Esophagus squamous epithelium (tissue), 5 donors: ENCODE measurements at places on chromosomes 12 and 14. TPM values are rescaled to one million over a fixed set of nuclear protein-coding genes. Genes with fewer than 3 reads are reported as not detected.

Gene TAS2R9
- total RNA-seq, result not detected

DNA sequence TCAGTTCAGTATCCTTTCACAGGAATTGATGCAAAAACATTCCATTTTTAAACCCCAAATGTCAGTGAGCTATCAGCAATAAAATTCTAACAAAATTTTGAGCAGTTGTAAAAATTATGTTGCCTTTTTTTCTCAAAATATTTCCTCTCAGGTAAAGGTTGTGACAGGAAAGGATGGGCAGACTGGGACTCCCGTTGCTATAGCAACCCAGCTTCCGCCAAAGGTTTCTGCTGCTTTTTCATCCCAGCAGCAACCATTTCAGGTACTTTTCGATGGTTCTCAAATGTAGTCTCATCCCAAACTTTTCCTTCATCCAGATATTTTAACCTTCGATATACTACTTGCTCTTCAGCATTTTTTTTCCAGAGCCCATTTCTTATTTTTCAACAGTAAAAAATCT, 13.6 kb downstream of the EP400 start:
- no peak for DNase-seq
- no peak overlapping the region for H3K4me3 ChIP-seq
- no peak overlapping the region for H3K27ac ChIP-seq
- H3K27me3 ChIP-seq, result no peaks in the 10 kb centered on the region
- no peaks in the 10 kb centered on the region for H3K36me3 ChIP-seq

Gene PRKD1
- total RNA-seq, result 1.1 TPM

DNA sequence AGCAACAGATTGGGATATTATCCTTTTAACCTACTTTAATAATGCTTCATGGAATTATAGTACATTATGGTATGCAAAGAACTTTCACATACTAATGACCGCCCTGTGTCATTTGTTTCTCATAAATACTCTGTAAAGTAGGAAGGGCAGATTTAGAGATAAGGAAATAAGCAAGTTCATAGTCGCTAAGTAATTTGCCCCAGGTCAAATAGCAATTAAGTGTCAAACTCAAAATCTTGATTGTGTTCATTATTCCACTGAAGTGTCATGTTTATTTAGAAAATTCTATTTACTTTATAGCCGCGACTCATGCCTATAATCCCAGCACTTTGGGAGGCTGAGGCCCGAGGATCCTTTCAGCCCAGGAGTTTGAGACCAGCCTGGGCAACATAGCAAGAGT, 98.7 kb upstream of the ATF1 start:
- no peak for DNase-seq
- no peaks in the 10 kb centered on the region for H3K4me1 ChIP-seq
- no peaks in the 10 kb centered on the region for H3K27me3 ChIP-seq
- no peak overlapping the region for H3K4me3 ChIP-seq
- no peak overlapping the region for H3K27ac ChIP-seq

Gene RNASE7
- not detected for total RNA-seq

Gene ALX1
- not detected for total RNA-seq

DNA sequence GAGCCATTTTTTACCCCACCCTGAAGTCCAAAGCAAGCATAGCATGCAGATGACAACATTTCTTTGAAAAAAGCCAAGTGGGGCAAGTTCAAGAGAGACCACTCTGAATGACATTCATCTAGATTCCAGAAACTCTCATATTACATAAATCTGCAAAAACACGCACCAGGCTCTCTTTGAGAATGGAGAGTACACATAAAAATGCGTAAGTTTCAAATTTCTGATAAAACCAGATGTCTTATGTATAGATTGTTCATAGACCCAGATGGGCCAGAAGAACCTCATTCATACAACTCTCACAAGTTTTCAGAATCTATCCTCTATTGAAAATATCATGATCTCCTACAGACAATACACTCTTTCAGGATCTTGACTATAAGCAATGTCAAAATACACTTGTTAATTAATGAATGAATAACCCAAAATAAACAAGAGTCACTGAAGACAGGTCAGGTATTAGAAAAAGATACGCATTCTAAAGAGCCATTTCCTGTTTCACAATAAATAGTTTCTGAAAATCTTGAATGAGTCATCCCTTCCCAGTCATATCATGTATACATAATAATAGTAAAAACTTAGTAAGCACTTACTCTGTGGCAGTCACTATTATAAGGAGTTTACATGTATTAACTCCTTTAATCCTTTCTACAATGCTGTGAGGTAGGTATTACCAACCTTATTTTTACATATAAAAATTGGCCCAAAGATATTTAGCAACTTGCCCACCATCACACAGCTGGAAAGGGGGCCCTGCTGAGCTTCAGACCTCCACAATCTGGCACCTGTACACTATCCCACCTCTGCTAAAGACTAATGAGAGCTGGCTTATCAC, 72.0 kb downstream of the PPP2R5E start:
- H3K4me1 ChIP-seq, result peaks cover 20% of the 10 kb centered on the region
- no peaks in the 10 kb centered on the region for H3K27me3 ChIP-seq
- peak overlapping the region; percentile 73 for H3K27ac ChIP-seq
- no peak overlapping the region for H3K4me3 ChIP-seq
- no peak for DNase-seq
- no peaks in the 10 kb centered on the region for H3K36me3 ChIP-seq

Gene WIF1
- 6.1 TPM for total RNA-seq

Gene RNASE11
- not detected for total RNA-seq

- no peak overlapping the region for H3K4me3 ChIP-seq
- no peaks in the 10 kb centered on the region for H3K27me3 ChIP-seq
- H3K36me3 ChIP-seq, result no peaks in the 10 kb centered on the region
- DNase-seq, result no peak
- no peak overlapping the region for H3K27ac ChIP-seq
- no peaks in the 10 kb centered on the region for H3K4me1 ChIP-seq
Measured at GRCh38 chr14:88995437-88996198, 171.2 kb downstream of the TTC8 start.

GRCh38 chr14:70020352-70021170, 141.3 kb downstream of the SMOC1 start:
- no peak overlapping the region for H3K4me3 ChIP-seq
- peaks cover 1% of the 10 kb centered on the region for H3K27me3 ChIP-seq
- H3K36me3 ChIP-seq, result no peaks in the 10 kb centered on the region
- H3K4me1 ChIP-seq, result peaks cover 14% of the 10 kb centered on the region
- DNase-seq, result no peak
- H3K27ac ChIP-seq, result no peak overlapping the region

DNA sequence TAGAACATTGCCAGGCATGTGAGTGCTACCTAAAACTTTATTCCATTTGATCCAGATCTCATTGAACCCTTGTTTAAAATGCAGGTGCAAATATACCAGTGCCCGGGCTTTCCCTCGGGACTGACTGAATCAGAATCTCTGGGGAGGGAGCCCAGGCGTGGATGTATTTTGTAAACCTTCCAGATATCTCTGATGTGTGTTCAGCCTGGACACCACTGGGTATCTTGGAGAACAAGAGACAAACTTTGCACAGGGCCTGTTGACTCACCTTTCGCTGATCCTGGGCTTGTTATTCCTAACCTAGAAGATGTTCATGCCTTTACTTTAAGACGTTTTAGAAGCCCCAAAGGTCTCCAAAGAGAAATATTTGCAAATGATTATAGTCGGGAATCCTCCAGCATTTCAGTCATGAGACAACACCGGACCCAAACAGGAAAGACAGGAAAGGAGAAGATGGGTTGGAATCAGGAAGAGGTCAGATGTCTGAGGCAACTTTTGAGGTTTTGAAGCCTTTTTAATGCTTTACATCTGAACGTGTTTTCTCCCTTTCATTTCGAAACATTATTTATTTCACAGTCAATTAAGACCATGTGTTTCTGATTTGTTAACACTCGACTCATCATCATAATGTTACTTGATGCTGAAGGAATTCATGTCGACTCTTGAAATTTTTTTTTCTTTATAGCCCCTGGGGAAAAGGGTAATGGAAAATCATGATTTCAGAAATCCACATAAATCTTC, 118.6 kb downstream of the PLXNC1 start:
- no peak overlapping the region for H3K4me3 ChIP-seq
- H3K4me1 ChIP-seq, result peaks cover 3% of the 10 kb centered on the region
- no peaks in the 10 kb centered on the region for H3K36me3 ChIP-seq
- no peak for DNase-seq

- H3K4me3 ChIP-seq, result peak overlapping the region; percentile 64
- no peak for DNase-seq
- no peaks in the 10 kb centered on the region for H3K27me3 ChIP-seq
- no peaks in the 10 kb centered on the region for H3K36me3 ChIP-seq
- peaks cover 27% of the 10 kb centered on the region for H3K4me1 ChIP-seq
- peak overlapping the region; percentile 88 for H3K27ac ChIP-seq
Measured at GRCh38 chr12:20368651-20369304, 441 bp downstream of the PDE3A start.

DNA sequence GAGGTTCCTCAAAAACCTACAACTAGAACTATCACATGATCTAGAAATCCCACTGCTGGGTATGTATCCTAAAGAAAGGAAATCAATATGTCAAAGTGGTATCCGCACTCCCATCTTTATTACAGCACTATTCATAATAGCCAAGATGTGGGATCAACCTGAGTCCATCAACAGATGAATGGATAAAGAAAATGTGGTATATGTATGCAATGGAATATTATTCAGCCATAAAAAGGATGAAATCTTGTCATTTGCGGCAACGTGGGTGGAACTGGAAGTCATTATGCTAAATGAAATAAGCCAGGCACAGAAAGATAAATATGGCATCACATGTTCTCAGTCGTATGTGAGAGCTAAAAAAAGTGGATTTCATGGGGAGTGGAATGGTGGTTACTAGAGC, 77.5 kb upstream of the DIO3 start:
- H3K4me3 ChIP-seq, result no peak overlapping the region
- no peaks in the 10 kb centered on the region for H3K27me3 ChIP-seq
- no peaks in the 10 kb centered on the region for H3K36me3 ChIP-seq

DNA sequence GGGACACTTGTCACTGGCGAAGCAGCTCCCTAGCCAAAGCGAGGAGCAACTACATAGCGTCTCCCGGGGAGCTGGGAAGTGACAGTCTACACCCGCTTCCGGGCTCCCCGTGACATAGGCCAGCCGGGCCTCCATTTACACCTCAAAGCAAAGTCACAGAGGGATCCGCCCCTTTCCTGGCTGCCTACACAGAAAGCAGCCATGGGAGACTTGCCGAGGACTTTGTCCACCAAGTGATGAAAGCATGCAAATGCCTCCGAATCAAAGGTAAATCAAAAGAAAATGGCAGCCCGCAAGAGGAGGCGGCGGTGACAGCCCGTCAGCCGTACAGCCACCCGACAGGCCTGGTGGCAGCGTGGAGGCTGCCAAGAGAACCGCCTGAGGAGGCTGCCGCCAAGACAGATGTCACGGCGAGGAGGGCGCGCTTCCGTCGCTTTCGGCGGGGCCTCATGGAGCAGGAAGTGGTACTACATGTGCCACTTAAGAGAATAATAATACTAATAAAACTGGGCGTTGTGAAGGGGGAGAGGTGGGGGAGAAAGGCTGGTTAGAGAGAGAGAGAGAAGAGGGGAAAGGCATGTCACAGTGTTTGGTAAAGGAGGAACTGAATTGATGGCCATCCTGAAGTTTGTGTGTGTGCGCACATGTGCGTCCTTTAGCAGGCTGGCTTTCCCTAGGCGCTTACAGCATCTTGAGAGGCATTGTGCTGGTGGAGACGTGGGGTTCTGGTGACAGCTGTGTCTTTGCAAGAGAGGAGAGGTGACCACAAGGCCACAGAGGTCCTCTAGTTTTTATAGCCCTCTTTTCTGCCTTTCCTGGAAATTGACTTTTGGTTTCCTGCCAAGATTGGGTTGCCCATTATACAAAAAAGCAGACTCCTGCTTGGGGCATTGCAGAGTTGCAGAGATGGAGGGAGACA, 661.7 kb downstream of the VRK1 start:
- H3K4me3 ChIP-seq, result peak overlapping the region; percentile 7
- peak overlapping the region; percentile 58 for H3K27ac ChIP-seq
- H3K4me1 ChIP-seq, result peaks cover 25% of the 10 kb centered on the region
- H3K36me3 ChIP-seq, result no peaks in the 10 kb centered on the region
- DNase-seq, result no peak
- no peaks in the 10 kb centered on the region for H3K27me3 ChIP-seq

DNA sequence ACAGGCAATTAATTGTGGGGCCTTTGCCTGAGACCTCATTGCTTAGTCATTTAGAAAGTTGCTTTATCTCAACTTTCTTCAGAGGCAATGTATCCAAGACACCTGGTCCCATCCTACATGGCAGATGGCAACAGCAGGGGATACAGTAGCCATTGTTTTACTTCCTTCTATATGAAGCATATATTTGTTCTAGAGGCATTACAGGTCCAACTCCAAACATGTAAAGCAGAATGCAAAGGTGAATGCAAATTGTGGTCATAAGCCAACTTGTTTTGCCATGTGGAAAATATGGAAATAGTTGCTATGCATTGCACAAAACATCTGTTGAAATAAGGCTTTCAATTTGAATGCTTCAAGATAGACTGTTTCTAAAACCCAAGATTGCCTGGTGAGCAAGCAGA, 109.8 kb upstream of the BCAT1 start:
- H3K36me3 ChIP-seq, result no peaks in the 10 kb centered on the region
- no peak overlapping the region for H3K4me3 ChIP-seq
- H3K4me1 ChIP-seq, result peaks cover 4% of the 10 kb centered on the region
- H3K27ac ChIP-seq, result no peak overlapping the region

DNA sequence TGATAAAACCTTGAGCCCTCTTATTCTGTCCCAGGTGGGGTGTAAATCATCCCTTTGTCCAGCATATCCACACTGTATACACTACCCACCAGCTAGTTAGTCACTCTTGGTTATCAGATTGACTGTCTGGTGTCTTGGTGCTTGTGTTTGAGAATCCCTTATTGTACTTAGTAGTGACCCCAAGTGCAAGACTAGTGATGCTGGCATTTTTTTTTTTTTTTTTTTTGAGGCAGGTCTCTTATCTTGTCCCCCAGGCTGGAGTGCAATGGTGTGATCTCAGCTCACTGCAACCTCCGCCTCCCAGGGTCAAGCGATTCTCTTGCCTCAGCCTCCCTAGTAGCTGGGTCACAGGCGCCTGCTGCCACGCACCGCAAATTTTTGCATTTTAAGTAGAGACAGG, 5.8 kb downstream of the VRK1 start:
- no peak overlapping the region for H3K4me3 ChIP-seq
- no peaks in the 10 kb centered on the region for H3K36me3 ChIP-seq
- H3K4me1 ChIP-seq, result peaks cover 7% of the 10 kb centered on the region

DNA sequence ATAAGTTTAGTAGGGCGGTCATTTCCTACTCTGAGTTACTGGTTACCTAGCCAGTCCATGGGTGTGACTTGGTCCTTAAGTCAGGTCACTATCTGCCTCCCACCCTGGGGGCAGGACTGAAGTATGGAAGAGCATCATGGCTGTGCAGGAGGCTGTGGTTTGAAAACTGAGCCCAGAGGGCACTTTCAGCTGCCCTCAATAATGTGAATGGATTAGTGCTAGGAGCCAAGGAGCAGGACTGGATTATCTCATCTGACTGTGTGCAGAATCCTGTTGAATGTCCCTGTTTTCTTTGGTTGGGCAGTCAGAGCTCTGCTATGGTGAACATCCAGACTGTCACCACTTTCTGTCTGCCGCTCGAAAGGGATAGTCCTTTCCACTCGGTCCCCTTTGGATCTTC, 1.6 kb downstream of the ATXN7L3B start:
- H3K36me3 ChIP-seq, result no peaks in the 10 kb centered on the region
- DNase-seq, result no peak
- no peak overlapping the region for H3K27ac ChIP-seq
- H3K27me3 ChIP-seq, result no peaks in the 10 kb centered on the region
- H3K4me3 ChIP-seq, result peak overlapping the region; percentile 84
